ENCODE measurements at places on chromosomes 16 and 17.

DNA sequence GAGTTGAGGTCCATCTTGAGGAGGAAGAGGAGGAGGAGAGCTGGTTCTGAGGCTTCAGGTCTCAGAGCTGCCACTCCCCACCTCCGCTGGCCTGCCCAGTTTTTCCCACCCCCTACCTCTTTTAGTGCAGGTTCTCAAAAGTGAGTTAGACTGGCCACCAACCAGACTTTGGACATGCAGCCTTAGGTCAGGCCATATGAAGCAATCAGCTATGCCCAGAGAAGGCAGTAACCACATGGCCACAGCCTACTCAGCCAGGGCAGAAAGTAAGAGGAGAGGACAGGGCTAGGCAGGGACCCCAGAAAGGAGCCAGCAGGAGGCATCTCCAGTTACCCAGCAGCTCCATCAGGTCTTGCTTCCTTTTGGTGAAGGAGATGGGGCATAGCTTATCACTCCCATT, 9.0 kb downstream of the MYO15A start:
- DNase-seq = no peak

- peak; percentile 50 for DNase-seq
These were observed 789.9 kb upstream of the KIF2B start for GRCh38 chr17:53032861-53033271.

DNA sequence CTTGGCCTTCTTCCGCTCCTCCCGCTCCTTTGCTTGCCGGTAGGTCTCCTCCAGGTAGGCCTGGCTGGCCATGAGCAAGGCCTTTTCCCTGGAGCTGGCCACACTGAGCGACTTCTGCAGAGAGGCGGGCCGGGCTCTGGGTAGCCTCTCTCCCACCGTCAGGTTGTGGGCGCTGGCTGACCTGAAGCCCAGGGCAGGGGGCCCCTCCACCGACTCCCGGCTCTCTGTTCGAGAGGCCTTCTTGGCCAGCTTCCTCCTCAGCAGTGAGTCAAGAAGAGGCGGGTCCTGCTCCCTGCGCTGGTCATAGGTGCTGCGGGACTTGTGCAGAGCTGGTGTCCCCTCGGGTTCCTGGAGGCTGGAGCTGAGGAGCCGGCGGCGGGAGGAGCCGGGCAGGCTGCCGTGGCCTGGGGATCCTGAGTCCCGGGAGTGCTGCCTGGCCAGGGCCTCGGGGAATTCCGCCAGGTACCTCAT, 12.8 kb downstream of the GPR179 start:
- DNase-seq = no peak

- DNase-seq = peak; percentile 95
These were observed 12.1 kb downstream of the CYB561 start for GRCh38 chr17:63433746-63434591.

DNA sequence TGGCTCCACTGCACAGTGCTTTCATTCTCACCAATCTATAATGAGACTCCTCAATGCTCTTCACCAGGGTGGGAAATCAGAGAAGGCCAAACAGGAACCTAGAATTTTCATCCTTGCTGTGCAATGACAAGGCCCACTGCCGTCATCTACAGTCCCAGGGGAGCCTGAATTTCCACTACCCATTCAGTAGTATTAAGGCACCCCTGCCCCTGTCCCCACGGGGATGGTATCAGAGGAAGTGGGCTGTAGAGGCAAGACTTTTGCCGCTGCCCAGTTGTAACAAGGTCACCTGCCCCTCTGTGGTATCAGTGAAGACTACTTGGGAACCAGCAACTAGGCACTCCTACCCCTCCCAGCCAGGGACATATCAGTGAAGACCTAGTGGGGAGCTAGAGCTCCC, 104.5 kb downstream of the C16orf78 start:
- DNase-seq = no peak

DNA sequence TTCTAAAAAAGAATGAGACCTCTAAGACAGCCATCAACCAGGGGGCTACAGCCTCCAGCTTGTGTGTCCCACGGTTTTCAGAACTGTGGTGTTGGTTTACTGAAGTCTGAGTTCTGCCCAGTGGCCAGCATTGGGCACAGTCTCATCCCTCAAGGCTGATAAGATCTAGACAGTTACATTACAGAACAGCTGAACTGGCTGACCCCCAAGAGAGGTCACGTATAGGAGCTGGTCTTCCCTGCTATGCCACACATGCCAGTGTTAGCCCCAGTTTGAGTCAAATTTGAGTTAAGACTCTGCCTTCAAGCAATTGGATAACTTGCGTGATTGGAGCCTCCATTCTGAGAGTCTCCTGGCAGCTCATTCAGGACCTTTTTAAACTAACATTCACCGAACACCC, 14.8 kb upstream of the NUP93 start:
- no peak for DNase-seq

DNA sequence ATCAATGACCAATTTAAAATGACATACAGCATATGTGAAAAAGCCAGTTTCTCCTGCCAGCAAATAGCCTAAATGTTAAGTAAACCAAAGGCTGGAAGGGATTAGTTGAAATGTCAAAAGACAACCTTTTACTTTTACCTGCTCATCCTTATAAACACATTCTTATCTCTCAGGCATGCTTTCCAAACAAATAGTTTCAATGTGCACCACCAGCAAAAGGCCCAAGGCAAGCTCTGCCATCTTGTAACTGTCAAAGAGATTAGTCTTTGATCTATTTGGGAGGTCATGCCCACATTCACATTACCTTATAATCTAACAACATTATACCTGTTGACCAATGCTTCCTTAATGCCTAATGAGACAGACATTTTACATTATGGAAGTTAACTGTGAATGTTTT, 132.2 kb upstream of the NACA2 start:
- DNase-seq = no peak

GRCh38 chr17:39563476-39563875, 44.2 kb downstream of the NEUROD2 start:
- DNase-seq = peak; percentile 23

- no peak for DNase-seq
These were observed 645.3 kb downstream of the MAF start for GRCh38 chr16:78955206-78955605.

GRCh38 chr16:1785846-1786170, 3.0 kb downstream of the NUBP2 start:
- no peak for DNase-seq

GRCh38 chr17:74687886-74688285, 24.8 kb downstream of the CD300LF start:
- no peak for DNase-seq

DNA sequence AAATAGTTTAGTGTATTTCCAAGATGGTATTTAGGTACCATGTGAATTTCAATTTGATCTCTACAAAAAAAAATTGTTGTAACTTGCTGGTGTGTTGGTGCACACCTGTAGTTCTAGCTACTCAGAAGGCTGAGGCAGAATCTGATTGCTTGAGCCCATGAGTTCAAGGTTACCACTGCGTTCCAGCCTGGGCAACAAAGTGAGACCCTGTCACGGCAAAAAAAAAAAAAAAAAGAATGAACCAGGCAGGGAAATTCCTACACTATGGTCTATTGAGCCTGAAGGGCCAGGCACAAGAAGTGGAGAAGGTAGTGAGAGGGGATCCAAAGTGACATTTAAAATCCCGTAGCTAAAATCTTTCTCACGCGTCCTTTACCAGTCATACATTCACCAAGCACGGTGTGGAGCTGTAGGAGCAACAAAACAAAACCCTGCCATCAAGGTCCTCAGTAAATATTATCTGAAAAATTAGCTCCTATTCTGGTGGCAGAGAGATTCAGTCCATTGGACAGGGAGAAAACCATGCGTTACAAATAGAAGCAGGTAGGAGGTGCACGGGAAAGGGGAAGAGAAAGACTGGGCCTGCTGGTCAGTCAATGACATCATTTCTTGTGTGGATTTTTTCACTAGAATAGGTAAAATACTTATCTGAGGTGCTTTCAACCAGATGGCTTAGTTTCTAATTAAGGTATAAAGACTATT, 27.3 kb downstream of the TXNDC11 start:
- no peak for DNase-seq

DNA sequence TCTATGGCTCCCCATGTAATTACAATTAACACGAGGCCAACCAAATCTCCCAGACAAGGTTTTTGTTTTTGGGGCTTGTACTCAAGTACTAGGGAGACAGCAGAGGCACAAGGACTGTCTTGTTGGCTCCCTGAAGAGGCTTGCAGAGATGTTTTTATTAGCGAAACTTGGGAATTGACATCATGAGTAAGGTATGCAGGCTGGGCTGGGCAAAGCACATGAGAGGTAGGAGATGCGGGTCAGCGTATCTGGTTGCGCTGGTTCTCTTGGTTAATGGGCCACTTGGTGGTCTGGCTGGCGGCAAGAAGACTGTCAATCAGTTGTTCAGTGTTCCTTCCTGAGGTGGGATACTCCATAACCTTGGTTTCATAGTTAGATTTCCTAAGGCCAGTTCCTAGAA, 28.9 kb downstream of the LCMT1 start:
- DNase-seq = no peak

- peak; percentile 78 for DNase-seq
These were observed 754 bp upstream of the SLFN11 start for GRCh38 chr17:35373984-35374765.

DNA sequence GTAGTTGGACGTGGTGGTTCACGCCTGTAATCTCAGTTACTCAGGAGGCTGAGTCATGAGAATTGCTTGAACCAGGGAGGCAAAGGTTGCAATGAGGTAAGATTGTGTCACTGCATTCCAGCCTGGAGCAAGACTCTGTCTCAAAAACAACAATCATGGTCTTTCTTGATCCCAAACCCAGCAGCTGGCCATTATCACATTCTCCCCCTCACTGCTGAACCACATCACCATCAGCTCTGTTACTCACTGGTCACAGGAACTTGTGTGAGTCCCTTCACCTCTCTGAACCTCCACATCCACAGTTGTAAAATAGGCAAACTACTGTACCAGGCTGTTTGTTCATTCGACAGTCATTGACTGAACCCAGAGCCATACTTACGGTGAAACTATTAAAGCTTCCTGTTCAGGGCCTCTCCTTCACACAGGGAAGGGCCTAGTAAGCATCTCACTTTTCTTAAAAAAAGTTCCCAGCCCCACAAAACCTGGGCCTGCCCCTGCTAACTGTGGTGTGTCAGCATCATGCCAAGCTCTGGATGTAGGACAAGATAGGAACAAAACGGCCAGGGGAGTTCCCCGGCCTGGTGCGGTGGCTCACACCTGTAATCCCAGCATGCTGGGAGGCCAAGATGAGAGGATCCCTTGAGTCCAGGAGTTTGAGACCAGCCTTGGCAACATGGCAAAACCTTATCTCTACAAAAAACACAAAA, 104.7 kb downstream of the COPRS start:
- peak; percentile 92 for DNase-seq

DNA sequence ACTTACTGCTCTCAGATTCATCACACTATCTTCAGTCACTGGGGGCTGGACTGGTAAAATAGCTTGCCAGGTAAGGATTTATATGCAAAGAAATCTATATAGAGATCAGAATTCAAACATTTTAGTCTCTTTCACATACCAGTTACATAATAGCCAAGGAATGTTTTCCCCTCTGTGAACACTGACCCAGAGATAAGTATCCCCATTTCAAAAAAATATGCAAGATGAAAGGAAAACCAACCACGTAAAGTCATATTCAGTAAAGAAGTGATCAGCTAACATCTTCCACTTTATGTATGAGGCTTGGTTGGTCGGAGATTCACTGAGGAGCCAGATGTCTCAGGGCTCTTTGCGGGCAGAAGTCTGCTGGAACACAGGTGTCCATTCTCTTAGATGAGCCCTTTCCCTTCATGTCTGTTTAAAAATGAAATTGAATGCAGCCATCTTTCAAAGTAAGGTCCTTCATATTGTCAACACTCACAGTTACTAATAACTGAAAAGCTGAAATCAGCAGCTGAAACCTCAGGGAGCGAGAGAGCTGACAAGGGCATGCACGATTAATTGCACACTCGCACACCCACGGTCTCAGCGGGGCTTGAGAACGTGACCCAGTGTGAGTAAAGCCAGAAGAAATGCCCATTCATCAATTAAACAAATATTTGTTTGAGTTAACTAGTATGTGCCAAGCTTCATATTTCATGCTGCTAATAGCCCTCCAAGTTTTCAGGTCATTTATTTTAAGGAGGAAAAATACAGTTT, 161.2 kb downstream of the MRTFB start:
- peak; percentile 85 for DNase-seq

GRCh38 chr17:219696-220095, 38.2 kb upstream of the DOC2B start:
- no peak for DNase-seq

- no peak for DNase-seq
These were observed 187.5 kb upstream of the SDK2 start for GRCh38 chr17:73831699-73832098.

GRCh38 chr17:79435962-79436361, 174.9 kb downstream of the RBFOX3 start:
- DNase-seq = no peak

DNA sequence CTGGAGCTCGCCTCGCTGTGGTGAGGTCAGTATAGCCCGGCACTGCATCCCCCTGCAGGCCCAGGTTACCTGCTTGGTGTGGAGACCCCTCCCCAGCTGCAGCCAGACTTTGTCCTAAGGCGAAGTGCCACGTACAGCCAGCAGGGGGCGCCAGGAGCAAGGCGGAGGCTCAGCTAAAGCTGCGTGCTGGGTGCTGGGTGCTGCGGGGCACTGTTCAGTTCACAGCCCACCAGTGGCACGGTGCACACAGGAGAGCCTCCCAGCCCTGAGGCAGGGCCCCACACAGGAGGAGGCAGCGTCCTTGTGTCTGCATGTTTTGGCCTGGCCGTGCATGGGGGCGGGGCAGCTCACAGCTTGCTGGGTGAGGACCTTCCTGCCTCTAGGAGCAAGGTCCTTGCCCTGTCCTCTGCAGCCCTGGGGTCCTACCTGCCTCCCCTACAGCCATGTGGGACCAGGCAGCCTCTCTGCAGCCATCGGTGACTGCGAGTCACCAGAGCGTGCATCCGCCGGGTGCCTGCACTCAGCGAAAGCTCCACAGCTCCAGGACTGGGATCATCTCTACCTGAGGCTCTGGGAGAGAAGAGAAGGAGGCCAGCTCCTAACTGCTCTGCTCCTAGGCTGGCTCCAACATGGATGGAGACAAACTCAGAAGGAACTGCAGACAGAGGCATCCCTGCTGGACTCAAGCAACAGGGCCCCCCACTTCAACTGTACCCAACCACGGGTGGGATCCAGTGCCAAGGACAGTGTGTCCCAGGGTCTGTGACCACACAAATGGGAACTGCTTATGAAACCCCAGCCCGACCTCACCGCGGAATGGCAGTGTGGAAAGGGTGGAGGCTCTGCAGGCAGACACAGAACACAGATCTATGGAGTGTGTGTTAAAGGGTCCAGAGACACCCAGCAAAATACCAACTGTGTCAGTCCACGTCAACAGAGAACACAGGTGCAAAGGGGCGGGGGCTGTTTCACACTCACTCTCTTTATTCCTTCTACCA, 19.0 kb downstream of the SLC7A5 start:
- DNase-seq = peak; percentile 22

DNA sequence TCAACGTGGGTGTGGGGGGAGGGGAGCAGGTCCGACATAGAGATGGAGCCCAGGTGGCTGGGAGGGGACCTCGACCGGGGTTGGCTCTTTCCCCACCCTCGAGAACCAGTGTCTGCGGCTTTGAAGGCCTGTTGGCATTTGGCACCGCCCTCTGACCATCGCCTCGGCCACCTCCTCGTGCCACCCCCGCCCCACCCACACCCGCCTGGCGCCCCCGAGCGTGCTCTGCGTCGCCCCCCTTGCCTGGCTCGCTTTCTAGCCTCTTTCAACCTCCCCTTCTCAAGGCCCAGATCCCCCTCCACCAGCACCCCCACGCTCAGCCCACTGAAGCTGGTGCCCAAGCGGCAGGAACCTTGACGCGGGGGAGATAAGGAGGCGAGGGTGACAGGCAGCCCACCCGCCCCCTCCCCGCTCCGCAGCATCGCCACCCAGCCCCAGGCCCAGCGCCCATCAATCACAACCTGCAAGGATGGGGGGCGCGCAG, 619 bp downstream of the CACNB1 start:
- DNase-seq = no peak

All from fibroblast of lung (primary cell).